Activated B cell treated with CpG ODN at 0.5 μM for 24 hours (primary cell): ENCODE measurements at places on chromosomes 11 and 22.

DNA sequence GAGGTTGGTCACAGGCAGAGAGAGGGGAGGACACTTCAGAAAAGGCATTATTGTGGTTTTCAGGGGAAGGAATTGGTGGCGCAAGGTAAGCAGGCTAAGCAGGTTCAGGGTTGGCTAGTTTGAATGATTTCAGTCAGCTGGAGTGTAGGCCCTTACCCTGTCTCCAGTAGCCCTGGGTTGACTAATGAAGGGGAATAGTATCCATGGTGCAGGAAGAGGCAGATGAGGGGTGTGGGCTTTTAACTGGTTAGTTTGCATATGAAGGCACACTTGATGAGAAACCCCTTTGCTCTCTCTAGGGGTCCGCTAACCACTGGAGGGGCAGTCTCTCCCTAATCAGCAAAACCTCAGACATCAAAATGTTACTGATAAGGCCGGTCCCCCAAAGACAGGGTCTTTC, 249.7 kb downstream of the AASDHPPT start:
- no peak for DNase-seq

- no peak for DNase-seq
Measured at GRCh38 chr22:28115426-28115825, 196.4 kb upstream of the PITPNB start.

DNA sequence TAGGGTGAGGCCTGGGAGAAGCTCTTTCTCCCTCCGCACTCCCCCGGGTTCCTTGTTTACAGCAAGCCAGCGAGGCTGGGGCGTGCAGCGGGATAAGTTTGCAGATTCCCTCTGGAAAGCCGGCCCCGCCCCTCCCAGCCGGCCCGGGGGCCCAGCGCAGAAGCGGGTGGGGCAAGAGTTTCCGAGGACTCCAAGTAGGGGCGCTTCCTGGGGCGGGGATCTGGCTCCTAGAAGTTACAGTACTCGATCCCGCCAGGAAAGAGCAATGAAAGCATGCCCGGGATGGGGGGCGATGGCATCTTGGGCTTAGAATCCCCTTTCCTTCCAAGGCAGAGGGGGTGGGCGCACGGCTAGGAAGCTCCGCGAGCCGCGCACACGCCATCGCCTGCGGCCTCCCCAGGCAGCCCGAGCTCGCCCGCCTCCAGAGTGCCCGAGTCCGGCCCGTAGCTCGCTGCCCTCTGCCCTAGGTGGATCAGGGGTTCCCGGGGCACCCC, 385 bp downstream of the TST start:
- no peak for DNase-seq

DNA sequence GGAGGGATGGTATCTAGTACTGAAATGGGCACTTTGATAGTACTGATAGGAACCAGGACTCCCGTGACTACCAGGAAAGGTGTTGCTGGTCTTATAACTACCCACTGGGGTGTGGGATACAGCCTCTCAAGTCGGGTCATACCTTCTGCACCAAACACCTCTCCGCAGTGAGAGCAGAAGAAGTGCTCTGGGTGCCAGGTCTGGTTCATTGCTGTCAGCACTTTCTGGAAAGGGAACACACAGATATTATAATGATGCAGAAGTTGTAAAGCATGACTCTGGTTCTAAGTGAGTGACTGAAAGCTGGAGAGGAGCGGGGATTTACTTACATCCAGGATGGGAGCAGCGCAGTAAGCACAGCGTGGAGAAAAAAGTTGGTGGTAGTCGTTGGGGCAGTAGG, 26.0 kb downstream of the LPXN start:
- no peak for DNase-seq

GRCh38 chr11:72430741-72431570, 3.4 kb downstream of the CLPB start:
- no peak for DNase-seq

GRCh38 chr11:57306161-57306876, 18.4 kb downstream of the TNKS1BP1 start:
- DNase-seq = no peak

DNA sequence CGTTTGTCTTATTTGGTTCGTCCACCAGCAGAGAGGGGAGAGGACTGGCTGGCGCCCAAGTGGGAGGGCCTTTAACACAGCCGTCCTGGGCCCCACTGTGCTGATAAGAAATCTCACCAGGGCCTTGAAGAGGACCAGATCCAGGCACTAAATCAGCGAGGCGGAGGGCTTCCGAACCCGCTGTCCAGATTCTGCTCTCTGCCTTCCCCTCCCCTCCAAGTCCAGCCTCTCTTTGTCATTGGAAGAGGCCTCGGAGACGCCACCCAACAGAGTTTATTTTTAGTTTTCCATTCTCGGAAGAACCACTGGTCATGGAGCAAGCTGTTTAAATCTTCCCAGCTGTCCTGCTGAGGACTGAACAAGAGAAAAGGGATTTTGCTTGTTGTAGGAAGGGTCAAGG, 9.3 kb upstream of the FXYD6 start:
- DNase-seq = no peak

- no peak for DNase-seq
Measured at GRCh38 chr11:101008961-101009689, 120.5 kb downstream of the PGR start.

GRCh38 chr11:61776561-61777075, 15.8 kb downstream of the TMEM258 start:
- DNase-seq = peak; percentile 50

DNA sequence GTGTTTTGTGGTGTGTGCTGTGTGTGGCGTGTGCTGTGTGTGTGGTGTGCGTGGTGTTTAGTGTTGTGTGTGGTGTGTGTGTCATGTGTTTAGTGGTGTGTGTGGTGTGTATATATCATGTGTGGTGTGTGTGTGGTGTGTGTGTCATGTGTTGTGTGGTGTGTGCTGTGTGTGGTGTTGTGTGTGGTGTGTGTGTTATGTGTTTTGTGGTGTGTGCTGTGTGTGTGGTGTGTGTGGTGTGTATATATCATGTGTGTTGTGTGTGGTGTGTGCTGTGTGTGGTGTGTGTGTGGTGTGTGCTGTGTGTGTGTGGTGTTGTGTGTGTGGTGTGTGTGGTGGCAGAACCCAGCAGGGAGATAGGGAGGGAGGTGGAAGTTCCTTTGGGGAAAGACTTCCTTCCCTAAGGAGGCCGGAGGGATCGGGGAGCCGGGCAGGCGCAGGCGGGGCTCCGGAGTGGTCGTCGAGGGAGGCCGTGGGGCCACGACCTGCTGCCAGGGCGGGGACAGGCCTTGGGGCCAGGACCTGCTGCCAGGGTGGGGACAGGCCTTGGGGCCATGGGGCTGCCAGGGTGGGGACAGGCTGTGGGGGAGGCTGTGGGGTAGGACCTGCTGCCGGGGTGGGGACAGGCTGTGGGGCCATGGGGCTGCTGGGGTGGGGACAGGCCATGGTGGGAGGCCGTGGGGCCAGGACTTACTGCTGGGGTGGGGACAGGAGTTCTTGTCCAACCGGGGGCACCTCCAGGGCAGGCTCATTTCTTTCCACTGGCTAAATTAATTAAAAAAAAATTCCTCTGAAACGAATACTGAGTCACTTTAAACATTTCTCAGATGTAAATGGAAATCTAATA, 15.2 kb downstream of the PIM3 start:
- DNase-seq = peak; percentile 36

GRCh38 chr11:96162816-96163499, 180.0 kb downstream of the MAML2 start:
- no peak for DNase-seq

DNA sequence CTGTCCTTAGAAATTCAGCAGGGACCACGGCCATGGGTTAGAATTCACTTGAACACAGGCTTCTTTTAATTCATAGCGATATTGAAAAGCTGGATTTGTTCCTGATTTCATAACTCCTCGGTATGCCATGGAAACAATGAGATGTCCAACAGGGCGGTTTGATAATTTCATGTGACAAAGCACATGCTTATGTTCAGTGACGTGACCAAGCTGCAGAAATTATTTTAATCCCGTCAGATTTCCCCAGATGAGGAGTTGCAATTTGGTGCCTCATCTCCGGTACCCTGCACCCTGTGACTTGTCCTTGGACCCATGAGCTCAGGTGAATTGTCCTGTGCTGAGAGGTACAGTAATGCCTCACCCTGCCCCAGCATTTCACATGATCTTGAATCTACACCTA, 81.7 kb downstream of the C11orf91 start:
- no peak for DNase-seq

GRCh38 chr22:19291218-19291579, 320 bp downstream of the CLTCL1 start:
- no peak for DNase-seq

- DNase-seq = peak; percentile 86
Measured at GRCh38 chr11:61967924-61968757, 707 bp upstream of the FTH1 start.

DNA sequence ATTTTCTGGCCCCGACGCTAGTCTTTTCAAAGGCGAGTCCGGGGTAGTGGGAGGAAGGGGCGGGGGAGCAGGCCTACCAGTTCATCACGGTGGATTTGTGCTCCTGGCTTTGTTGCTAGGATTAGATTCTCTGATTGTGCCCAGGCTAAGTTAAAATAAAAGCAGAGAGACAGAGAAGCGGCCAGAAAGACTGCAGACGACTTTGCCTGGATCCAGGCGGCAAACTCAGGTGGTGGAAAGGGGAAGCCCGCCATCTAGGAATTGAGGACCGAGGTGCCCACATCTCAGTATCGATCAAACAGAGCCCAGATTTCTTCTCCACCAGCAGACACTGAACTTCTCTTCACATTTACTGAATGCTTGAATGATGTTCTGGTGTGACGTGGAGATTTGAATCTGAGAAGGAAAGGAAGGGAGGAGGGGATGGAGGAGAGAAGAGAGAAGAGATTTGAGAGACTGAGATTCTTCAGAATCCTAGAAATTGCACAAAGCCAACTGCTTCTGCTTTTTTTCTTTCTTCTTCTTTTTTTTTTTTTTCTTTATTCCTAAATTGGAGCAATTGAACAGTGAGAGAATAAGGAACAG, 2.7 kb downstream of the FAT3 start:
- DNase-seq = no peak

DNA sequence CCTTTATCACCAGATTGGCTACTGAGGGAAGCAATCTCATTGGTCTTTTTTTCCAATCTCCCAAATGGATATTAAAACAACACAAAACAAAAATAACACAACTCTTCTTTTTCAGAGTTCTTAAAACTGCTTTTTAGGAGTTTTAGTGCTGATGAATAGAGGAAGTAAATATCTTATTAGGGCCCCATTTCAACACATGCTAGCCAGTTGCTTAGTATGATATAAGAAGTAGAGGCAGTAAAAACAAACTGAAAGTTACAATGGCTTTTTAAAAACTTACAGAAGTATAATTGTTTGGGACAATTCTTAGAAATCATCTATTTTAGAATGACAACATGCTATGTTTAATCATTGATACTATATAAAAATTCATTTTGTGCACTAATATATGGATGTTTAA, 3.4 kb downstream of the C11orf71 start:
- DNase-seq = no peak

GRCh38 chr11:72784662-72785061, 9.2 kb downstream of the STARD10 start:
- DNase-seq = no peak

GRCh38 chr11:94545264-94546161, 1.8 kb downstream of the FUT4 start:
- DNase-seq = no peak

GRCh38 chr22:28141614-28142013, 222.6 kb upstream of the PITPNB start:
- DNase-seq = no peak

DNA sequence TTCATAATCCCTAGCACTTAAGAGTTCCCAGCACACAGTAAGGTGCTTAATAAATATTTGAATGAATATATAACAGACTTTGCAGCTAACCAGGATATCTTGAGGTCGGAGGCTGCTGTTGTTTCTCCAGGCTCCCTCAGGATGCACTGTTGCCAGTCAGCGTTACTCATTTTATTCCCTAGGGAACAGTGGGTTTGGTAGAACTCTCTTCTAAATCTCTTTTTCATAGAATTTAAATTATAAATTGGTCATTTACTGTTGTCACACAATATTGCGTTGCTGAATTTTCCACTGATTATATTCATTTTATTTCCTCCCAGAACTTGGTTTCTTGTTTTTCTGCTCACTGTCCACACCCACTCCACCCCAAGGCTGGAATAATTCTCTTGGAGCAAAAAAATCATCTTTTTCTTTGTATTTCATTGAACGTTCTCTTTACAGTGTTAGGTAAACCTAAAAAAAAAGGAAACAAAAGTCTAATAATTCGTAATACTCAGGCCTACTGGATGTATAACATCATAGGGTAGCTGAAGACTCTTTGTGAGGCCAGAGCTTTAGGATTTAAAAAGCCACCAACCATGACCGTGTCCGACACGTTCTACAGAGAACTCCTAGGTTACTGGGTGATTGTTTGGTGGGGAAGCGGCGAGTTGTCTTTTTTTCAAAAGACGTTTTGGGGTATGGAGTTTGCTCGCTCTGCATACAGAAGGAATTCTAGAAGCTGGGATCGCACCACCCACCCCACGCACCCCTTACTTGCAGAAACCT, 766 bp upstream of the CAPRIN1 start:
- DNase-seq = no peak

- no peak for DNase-seq
Measured at GRCh38 chr11:132006884-132007580, 636.6 kb downstream of the NTM start.

GRCh38 chr11:30758012-30758411, 171.9 kb upstream of the MPPED2 start:
- DNase-seq = no peak

GRCh38 chr11:93957397-93957952, 63.7 kb upstream of the HEPHL1 start:
- no peak for DNase-seq

- peak; percentile 63 for DNase-seq
Measured at GRCh38 chr11:72738199-72739141, 13.7 kb downstream of the ARAP1 start.

DNA sequence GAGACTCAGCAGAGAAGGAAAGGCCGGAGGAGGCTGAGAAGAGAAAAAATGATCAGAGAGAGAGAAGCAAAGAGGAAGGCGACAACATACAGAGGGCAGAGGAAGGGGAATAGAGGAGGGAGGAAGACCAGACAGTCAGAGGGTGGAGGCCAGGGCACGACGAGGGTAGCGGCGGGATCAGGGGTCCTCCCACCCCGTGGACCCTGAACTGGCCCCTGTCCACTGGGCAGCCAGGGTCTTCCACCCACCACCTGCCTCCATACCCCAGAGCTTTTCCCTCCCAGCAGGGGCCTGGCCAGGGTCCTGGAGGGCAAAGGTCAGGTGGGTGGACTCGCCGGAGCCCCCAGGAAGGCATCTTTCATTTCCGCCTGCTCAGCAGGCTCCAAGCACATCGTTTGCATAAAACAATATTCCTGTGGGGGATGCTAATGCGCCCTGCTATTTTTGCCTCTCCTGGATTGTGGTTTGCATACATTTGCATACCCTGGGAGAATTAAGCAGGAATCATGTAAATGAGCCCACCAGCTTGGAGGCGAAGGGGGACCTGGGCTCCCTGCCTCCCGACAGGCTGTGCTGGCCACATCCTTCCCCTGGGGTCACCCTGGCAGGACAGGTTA, 394.1 kb downstream of the MN1 start:
- DNase-seq = no peak

- DNase-seq = no peak
Measured at GRCh38 chr11:19910931-19911330, 198.3 kb downstream of the NAV2 start.

GRCh38 chr11:129798212-129798611, 17.4 kb upstream of the TMEM45B start:
- no peak for DNase-seq
